ENCODE measurements at places on chromosomes 16 and 17.

- DNase-seq = no peak
Observed at GRCh38 chr17:12021623-12022140, 1.0 kb downstream of the MAP2K4 start.

GRCh38 chr16:14608111-14608566 is 21.9 kb downstream of the PARN start:
- no peak for DNase-seq

- no peak for DNase-seq
Observed at GRCh38 chr17:81045590-81046095, 10.7 kb downstream of the BAIAP2 start.

GRCh38 chr17:74786431-74787055 is 10.4 kb upstream of the NAT9 start:
- no peak for DNase-seq

GRCh38 chr17:78678711-78679110 is 101.5 kb upstream of the DNAH17 start:
- DNase-seq = no peak

- no peak for DNase-seq
Observed at GRCh38 chr17:48486557-48486956, 44.3 kb downstream of the HOXB1 start.

- DNase-seq = no peak
Observed at GRCh38 chr17:49005140-49005539, 8.0 kb downstream of the IGF2BP1 start.

DNA sequence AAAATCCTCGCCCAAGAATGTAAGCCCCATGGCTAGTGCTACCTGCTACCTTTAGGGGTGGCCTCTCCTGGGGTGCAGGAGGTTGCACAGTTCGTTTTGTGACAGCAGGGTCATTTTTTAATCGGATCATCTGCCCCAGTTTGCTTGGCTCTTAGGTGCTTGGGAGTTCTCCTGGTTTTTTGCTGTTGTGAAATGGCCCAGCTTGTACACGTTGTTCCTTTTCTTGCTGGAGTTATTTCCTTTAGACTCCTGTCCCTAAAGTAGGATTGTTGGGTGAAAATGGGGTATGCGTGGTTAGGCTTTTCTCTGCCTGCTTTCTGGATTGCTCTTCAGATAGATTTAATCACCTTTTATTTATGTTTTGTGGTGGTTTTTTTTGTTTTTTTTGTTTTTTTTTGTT is 25.8 kb downstream of the ABCC1 start:
- no peak for DNase-seq

GRCh38 chr17:1511756-1512321 is 4.6 kb downstream of the INPP5K start:
- DNase-seq = no peak

DNA sequence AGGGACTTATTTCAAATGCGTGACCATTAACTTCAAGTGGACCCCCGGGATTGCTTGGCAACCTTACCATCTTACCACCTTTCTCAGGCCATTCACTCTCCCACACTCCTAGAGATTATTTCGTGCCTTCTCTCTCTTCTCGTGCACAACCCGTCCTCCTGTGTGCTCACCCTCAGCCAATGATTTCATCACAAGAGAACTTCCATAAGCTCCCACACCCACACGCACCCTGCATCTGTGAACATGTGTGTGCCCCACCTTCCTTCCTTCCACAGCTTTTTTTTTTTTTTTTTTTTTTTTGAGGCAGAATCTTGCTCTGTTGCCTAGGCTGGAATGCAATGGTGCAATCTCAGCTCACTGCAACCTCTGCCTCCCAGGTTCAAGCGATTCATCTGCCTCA is 27.4 kb upstream of the CDH3 start:
- DNase-seq = no peak

DNA sequence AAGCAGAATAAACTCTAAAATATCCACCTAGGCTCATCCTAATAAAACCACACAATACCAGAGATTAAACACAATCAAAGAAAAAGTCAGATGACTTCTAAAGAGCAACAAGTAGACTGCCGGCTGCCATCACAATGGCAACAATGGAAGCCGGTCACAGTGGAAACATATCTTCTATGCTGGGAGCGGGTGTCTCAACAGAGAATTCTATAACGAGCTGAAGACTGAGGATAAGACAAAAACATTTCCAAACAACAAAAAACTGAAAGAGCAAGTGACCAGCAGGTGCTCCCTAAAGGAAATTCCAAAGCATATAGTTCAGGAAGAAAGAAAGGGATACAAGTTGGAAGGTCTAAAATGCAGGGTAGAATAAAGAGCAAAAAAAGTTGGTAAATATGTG is 8.9 kb downstream of the NSMCE1 start:
- no peak for DNase-seq

DNA sequence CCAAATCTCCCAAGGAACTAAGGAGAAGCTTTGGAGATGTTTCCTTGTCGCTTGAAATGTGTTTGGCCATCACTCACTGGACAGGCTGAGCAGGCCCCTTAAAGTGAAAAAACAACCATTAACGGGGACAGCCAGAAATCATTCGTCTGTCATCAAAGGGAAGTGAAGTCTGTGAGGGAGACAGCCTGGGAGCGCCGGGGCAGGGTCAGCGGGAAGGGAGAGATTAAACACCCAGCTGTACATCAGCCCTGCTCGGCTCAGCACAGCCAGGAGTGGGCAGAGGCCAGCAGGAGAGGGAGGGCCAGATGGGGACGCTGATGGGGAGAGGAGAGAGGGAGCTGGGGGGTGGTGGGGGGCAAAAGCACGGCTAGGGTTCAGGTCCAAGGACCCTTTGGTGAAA is 105.1 kb downstream of the SDK2 start:
- DNase-seq = no peak

DNA sequence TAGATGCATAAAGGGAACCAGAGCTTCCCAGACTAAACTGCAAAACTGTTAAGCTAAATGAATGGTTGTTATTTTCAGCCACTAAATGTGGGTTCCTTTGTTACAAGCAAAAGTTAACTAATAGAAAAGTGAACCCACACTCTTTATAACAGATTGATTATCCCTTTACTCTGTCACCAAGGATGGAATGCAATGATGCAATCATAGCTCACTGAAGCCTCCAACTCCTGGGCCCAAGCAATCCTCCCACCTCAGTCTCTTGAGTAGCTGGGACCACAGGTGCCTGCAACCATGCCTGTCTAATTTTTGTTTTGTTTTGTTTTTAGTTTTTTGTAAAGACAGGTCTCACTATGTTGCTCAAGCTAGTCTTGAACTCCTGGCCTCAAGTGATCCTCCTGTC is 6.5 kb downstream of the KRT9 start:
- DNase-seq = no peak

- no peak for DNase-seq
Observed at GRCh38 chr17:9330611-9331271, 244.9 kb downstream of the STX8 start.

Data from renal cortex interstitium (tissue), 15 donors.